ENCODE measurements at places on chromosomes 3 and 15.

DNA sequence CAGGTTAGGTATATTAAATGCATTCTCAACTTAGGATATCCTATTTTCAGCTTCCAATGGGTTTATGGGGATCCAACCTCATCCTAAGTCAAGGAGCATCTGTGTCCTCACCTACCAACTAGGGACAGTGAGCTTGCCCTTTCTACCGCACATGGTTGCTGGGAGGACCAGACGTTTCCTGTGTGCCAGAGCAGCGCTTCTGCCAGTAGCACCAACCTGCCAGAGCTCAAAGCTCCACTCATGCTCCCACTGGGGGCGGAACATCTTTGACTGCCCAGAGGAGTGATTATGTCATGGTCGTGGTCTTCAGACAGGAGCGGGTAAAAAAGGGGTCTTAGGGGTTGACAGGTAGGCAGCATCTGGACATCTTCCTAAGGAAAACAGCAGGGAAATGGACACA is 24.7 kb downstream of the XPC start:
- peak; percentile 46 for DNase-seq

DNA sequence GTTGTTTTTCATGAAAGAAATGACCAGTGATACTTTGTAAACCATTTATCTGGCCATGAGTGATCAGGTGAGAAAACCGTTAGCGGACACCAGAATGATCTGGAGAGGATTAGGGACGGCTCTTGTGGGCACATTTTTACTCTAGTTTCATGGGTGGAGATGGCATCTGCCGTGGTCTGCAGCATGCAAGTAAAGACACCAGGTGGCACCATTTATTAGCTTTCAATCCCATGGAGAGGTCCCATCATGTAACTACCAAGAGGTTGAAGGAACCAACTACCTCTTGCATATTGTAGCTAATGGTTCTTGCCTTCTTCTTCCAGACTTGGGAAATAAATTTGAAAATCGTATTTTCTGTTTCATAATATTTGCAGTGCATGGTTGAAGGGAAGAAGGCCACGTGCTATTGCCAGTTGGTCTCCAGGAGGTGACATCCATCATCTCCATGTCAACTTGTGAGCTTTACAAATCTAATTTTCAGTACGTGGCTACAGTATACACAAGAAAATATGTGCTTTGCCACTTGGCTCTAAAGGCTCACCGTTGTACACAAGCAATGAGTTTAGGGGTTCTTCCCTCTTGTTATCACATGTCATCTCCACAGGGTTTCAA is 1.5 kb upstream of the MAPKBP1 start:
- no peak for DNase-seq

GRCh38 chr3:141556034-141556433 is 69.2 kb downstream of the RASA2 start:
- DNase-seq = no peak

DNA sequence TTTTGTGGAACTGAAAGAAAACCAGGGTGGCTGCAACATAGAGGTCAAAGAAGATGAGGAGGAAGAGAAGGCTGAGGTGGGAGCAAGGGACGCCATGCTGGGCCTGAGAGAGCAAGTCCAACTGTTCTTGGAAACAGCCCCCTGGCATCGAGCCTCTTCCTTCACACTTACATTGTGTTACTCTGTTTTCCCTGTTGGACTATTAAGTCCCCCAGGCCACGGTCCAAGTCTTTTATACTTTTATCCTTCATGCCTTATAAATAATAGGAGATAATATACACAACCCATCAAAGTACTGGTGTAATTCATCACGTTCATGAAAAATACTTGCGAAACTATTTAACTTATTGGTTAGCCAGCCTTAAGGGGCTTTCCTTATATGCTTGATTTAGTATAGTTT is 79.3 kb downstream of the ATG7 start:
- DNase-seq = no peak

DNA sequence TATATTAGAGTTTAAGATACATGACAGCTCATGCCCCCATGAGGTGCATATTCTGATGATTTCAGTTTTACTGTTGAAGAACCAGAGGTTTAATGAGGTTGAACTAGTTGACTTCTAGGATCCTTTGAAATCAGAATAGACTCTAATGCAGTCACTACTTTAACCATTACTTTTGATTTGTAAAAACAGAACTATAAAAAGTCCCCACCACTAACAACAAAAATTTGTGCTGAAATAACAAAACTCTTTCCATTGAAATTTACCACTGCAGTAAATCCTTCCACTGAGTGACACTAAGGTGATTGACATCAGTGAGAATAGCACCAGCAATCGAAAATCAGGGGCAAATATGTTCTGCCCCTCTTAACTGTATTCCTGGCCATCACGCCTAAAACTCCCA is 214.1 kb downstream of the SHQ1 start:
- DNase-seq = no peak

DNA sequence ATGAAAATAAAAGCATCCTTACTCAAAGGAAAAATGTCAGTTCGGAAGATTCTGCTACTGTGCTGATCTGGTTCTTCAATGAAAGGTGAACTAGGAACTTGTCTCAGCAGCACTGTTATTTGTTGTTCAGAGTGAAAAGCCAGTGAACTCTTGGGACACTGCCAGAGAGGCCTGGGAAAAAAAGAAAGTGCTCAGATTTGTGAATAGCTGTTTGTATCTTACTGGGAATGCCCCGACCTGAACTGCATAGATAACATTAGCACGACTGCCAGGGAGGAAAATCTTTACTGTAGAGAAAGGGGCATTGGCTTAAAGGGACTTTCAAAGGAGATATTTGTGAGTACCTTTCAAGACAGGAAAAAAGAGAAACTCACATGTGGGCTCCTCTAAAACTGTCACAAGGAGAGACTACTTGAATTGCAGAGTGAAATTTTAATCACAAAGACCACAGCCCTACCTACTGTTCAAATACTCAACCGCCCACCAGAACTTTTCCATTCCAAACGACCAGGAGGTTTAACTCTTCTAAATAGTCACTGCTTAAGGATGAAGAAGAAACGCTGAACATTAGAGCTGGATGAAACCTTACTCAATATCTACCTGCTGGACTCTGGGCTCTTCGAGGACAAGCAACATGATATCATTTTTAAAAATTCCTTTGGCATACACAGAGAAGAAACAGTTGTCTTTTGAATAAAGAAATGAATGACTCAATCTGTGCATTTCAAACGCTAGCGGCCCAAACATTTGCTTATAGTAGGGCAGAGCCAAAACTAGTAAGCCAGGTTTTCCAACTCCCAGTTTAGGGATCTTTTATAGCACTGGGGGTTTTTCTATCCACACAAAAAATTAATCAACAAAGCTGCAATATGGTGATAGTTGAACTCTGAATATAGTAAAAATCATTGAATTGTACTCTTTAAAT is 13.4 kb downstream of the TAMM41 start:
- no peak for DNase-seq

GRCh38 chr3:49462222-49462621 is 7.8 kb upstream of the DAG1 start:
- no peak for DNase-seq

DNA sequence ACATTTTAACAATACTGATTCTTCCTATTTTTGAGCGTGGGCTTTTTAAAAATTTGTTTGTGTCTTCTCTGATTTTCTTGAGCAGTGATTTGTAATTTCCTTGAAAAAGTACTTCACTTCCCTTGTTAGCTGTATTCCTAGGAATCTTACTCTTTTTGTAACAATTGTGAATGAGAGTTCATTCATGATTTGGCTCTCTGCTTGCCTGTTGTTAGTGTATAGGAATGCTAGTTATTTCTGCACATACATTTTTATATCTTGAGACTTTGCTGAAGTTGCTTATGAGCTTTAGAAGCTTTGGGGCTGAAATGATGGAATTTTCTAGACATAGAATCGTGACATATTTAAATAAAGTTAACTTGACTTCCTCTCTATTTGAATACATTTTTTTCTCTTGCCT is 582.8 kb upstream of the BCHE start:
- no peak for DNase-seq

- DNase-seq = no peak
These were observed 65.5 kb downstream of the ARHGAP31 start for GRCh38 chr3:119359476-119360326.

DNA sequence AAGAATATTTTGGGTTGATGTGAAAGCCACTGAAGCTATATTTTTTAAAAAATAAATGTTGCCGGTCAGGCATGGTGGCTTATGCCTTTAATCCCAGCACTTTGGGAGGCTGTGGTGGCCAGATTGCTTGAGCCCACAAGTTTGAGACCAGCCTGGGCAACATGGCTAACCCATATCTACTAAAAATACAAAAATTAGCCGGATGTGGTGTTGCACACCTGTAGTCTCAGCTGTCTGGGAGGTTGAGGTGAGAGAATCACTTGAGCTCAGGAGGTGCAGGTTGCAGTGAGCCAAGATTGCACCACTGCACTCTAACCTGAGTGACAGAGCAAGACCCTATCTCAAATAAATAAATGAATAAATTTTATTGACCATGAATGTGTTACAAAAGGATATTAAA is 39.6 kb downstream of the GOLM2 start:
- no peak for DNase-seq

DNA sequence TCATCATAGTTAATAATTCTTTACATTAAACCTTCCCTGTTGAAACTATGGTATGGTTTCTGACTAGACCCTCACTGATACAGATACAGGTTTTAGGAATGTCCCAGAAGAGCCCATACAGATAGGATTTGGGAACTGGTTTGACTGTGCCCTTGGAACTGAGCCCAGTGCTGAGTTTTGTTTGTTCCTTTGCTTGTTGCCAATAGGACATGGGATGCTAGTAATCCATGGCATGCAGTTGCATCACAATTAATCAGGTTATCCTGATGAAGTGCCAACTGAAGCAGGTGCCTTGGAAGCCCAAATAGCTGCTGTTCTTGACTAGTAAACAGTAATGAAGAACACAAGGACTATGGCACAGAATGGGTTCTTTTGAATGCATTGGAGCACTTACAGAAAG is 230.6 kb downstream of the NEK10 start:
- DNase-seq = no peak

DNA sequence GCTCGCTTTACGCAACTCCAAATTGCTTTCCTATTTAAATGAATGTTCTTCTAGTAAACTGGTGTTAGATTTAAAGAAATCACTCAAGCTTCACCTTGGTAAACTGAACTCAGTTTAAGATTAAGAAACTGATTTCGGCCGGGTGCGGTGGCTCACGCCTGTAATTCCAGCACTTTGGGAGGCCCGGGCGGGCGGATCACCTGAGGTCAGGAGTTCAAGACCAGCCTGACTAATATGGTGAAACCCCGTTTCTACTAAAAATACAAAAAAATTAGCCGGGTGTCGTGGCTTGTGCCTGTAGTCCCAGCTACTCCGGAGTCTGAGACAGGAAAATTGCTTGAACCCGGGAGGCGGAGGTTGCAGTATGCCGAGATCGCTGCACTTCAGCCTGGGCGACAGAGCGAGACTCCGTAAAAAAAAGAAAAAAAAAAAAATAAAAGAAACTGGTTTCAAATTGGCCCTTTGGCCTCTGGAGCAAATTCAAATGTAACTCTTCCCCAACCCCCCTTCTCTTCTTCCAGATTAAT is 1.7 kb downstream of the SKIL start:
- no peak for DNase-seq

- DNase-seq = no peak
These were observed 55.7 kb upstream of the CP start for GRCh38 chr3:149277331-149277813.

DNA sequence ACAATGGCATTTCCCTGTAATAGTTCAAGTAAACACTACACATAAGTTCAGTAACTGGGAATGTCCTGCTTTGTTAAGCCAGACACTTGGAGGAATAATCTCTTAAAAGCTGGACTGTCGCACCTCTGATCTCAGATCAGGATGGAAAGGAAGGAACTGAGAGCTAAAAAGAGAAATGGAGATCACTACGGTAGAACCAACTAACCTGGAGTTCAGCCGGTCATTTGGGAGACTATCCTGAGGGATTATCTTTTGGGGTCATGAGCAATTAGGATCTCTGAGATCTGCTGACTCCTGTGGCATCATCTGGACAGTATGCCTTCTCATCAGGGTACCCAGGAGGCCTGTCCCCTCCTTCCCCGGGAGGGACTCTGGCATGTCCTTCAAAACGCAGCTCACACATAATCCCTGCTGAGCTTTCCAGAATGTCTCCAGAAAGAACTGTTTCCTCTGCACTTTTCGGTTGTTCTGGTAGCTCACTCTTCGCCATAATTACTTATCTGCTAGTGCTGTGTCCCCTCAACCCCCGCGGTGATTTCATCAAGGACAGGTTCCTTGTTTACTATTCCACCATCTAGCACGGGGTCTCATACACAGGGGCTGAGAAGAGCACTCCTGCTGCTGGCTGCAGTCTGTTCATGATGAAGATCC is 115.6 kb downstream of the SENP2 start:
- DNase-seq = no peak
